ENCODE measurements at places on chromosomes 12 and 14.
A peak's percentile ranks its signal among the peaks of the same experiment; 100 is the strongest.

DNA sequence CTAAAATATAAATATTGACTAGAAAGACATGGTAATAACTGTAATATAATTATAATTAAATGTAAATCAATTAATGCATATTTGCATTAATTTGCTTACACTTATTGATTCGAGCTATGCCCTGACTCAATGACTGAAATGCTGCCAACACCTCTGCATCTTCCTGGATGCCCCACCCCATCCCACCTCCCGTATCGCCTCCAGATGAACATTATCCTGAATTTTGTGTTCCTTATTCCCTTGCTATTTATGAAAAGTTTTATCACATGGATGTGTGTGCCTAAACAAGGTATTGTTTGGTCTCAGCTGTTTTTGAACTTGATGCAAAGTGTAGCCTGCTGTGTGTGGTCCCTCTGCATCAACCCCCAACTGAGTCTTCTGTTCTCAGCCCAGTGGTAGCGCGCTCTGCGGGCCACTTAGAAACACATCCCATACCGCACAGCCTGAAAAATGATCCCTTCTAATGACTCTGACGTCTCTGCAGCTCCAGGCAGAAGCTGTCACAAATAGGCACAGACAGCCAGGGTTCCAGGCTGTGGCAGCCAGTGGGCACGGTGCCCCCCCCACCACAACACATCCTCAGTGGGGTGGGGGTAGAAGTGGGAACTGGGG is 96.5 kb downstream of the PRMT8 start:
- DNase-seq, result no peak

GRCh38 chr12:16335838-16336237 is 11.6 kb upstream of the MGST1 start:
- no peak for DNase-seq

DNA sequence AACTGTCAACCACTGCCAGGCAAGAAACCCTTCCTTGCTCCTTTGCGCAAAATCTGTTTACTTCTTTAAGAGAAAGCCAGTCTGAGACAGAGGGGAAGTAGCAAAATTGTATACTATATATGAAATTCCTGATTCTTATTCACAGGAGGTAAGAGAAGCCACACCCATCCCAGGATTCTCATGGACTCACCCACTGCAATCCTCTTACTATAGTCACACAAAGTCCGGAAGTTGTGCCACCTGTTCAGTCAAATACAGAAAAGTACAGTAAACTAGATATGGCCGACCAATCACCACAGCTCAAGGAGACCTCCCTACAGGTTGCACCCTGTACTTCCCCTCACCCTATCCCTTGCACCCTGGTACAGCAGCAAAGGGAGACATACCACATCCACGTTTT is 2.9 kb downstream of the PRMT5 start:
- DNase-seq, result no peak

DNA sequence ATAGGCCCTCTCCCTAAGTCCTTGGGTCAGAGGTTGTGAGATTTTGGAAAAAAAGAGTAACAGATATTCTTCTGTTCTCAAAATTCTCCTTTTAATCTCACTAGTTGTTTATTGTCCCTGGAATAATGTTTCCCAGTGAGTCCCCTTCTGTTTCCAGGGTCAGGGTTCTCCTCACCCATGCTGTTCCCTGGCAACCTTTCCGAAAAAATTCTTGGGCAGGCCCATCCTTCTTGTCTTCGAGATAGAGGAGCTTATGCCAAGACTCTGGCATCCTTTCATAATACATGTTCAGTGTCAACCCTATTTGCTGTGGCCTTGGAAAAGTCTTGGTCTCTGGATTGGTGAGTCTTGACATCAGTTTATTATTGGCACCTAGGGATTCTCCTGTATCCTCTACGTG is 212.4 kb upstream of the FAR2 start:
- DNase-seq, result no peak

DNA sequence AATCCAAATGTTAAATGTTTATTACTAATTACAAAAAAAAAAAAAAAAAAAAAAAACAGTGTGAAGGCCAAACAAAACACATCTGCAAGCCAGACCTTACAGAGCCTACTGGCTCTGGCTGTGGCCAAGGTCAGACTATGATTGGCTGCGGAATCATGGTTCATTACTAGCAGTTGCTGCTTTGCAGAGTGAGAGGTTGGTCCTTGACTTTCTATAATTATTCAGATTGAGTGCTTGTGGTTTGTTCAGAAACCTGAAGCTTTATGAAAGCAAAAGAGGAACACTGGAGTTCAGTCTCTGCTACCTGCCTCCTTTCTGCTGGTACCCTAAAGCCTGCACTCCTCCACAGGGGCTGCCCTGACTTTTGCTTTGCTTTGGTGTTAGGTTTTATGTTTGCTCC is 550.9 kb downstream of the BCL11B start:
- no peak for DNase-seq

GRCh38 chr12:42660968-42661937 is 71.7 kb upstream of the PRICKLE1 start:
- no peak for DNase-seq

DNA sequence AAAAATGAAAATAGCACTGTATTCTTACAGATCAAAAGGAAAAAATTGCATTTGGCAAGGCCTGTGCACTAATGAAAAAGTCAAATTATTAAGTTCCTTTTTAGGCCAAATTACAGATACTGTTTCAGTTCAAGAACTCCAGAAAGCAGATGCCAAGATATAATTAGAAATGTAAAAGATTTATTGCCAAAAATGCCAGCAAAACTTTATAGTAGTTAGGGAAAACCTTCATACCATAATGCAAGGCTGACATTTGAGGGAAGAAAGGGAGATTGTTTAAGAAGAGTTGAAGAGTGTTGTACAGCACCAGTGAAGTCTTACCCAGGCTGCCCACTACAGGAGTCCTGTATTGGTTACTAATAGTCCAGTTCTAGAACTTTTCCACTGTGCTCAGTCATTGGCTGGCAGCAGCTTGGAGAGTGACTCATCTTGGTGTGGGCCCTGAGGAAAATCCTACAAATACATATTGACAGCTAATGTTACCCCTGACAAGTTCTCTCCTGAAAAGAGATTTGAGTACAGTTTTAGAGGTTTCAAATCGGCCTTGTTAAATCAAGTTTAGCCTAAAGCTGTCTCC is 600.4 kb downstream of the C12orf50 start:
- DNase-seq, result peak; percentile 54

- no peak for DNase-seq
Observed at GRCh38 chr12:119446459-119446858, 111.9 kb downstream of the CCDC60 start.

GRCh38 chr12:16618256-16618655 is 12.3 kb upstream of the LMO3 start:
- no peak for DNase-seq

DNA sequence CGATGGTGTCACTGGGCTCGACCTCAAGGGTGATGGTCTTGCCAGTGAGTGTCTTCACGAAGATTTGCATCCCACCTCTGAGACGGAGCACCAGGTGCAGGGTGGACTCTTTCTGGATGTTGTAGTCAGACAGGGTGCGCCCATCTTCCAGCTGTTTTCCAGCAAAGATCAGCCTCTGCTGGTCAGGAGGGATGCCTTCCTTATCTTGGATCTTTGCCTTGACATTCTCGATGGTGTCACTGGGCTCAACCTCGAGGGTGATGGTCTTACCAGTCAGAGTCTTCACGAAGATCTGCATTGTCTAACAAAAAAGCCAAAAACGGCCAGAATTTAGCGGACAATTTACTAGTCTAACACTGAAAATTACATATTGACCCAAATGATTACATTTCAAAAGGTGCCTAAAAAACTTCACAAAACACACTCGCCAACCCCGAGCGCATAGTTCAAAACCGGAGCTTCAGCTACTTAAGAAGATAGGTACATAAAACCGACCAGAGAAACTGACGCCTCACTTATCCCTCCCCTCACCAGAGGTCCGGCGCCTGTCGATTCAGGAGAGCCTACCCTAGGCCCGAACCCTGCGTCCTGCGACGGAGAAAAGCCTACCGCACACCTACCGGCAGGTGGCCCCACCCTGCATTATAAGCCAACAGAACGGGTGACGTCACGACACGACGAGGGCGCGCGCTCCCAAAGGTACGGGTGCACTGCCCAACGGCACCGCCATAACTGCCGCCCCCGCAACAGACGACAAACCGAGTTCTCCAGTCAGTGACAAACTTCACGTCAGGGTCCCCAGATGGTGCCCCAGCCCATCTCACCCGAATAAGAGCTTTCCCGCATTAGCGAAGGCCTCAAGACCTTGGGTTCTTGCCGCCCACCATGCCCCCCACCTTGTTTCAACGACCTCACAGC is 717 bp downstream of the UBC start:
- DNase-seq, result peak; percentile 71

DNA sequence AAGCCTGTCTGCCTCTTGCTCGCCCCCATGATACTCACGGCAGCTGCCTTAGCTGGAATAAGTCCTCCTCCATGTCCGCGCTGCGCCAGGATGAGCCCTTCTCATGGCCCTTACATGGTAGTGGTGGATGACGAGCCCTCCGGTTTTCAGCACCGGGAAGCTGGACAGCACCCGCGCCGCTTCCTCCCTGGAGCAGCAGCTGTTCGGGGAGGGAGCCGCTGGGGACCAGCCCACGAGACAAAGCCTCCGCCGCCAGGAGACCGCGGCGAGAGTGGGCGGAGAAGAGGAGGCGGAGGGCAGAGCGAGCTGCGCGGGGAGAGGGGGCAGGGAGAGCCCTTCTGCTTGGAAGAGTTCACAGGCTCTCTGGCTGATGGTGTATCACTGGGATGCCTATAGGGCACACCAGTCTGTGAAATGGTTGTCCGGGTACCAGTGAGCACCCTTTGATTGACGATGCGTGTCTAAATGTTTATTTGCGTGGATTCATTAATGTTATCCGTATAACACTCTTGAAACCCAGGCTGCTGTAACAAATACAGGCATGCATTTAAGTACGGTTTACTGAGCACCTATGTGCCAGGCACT is at the start of gene SVOP:
Gene SVOP, minus strand, starts transcription at position 273 of the 585 bp plus-strand sequence. Its CDS starts 200 bp downstream, at position 73.
- peak; percentile 80 for DNase-seq

DNA sequence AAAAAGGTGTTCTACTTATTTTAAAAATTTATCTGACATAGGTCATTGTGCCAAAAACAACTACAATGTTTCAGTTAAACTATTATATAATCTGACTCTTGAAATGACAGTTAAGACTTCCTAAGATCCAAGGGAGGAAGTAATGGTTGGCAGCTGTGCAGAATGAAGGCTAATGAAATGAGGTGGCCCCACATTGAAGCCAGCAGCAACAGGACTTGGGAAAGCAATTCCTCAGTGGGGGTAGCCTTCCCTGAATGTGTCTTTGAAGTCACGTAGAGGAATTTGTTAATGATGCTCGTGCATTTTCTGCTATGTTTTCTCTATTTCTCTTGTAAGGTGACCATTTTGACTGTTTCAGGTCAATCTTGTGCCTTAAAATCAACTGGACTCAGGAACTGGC is 162.4 kb upstream of the DAAM1 start:
- no peak for DNase-seq

GRCh38 chr12:121391619-121392324 is 8.1 kb upstream of the RNF34 start:
- DNase-seq, result peak; percentile 79

DNA sequence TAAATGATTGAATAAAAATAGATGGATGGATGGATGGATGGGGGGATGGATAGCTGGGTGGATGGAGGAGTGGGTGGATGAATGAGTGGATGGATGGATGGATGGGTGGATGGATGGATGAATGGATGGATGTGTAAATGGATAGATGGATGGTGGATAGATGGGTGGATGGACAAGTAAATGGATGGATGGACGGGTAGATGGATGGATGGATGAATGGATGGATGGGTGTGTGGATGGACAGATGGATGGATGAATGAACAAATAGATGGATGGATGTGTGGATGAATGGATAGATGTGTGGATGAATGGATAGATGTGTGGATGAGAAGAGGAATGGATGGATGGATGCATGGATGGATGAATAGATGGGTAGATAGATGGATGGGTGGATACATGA is 490.8 kb downstream of the VRK1 start:
- DNase-seq, result no peak

DNA sequence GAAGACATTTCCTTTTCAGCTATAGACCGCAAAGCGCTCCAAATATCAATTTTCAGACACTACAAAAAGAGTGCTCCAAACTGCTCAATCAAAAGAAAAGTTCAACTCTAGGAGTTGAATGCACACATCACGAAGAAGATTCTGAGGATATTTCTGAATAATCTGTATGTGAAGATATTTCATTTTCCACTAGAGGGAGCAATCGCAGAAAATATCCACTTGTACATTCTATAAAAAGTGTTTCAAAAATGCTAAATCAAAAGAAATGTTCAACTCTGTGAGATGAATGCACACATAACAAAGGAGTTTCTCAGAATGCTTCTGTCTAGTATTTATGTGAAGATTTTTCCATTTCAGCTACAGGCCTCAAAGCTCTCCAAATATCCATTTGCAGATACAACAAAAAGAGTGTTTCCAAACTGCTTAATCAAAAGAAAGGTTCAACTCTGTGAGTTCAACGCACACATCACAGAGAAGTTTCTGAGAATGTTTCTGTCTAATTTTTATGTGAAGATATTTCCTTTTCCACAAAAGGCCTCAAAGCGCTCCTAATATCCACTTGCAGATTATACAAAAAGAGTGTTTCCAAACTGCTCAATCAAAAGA is 643.8 kb upstream of the ALG10B start:
- DNase-seq, result no peak

GRCh38 chr14:22313172-22313801 is 275.7 kb downstream of the DAD1 start:
- DNase-seq, result no peak

DNA sequence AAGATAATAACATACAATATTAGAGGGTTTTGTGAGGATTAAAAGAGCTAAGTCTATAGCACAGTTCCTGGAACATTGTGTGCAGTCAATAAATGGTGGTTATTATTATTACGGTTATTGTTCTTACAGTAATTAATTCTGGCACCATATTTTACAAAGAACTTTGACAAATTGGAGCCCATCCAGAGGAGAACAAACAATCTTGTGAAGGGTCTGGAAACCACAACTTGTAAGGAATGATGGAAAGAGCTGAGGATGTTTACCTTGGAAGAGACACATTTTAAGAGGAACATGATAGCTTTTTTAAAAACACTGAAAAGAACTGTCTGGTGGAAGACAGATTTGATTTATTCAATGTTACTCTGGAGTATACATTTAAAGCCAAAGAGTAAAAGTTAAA is 150.5 kb upstream of the KRR1 start:
- peak; percentile 50 for DNase-seq

DNA sequence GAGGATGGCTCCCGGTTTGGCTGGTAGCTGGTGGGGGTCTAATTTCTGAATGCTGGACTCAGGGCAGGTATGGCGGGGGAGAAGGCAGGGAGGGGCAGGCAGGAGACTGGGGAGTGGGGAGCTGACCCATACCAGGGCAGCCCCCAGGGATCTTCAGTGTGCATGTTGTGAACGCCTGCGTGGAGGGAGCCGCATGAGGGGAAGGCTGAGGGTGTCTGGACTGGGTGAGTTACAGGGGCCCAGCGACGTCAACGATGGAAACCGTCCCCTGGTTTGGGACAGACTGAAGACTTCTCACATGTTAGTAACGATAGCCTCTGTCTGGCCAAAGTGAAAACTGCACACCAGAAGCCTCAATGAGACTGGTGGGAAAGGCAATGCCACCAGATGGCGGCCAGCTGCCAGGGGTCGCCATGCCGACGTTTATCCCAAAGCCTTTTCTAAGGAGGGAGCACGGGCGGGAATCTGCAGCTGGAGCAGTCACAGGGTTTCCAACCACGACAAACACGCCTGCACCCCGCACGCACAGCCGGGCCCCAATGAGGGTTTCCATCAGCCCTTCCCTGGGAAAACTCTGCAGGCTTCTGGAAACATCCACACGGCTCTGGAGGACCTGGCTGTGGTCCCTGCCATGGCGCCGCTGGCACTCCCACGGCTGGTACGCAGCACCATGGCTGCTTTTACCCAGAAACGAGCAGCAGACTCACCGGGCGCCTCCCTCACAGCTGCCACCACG is 14.0 kb downstream of the PGAM5 start:
- DNase-seq, result no peak

- no peak for DNase-seq
Observed at GRCh38 chr14:99872786-99873440, 79.7 kb downstream of the EML1 start.
